ENCODE measurements at places on chromosomes 5 and 9.

- DNase-seq = no peak
These were observed 142.7 kb downstream of the FBXL17 start for GRCh38 chr5:108238936-108239887.

GRCh38 chr9:13513716-13514444 lies 234.4 kb upstream of the MPDZ start:
- DNase-seq = no peak

DNA sequence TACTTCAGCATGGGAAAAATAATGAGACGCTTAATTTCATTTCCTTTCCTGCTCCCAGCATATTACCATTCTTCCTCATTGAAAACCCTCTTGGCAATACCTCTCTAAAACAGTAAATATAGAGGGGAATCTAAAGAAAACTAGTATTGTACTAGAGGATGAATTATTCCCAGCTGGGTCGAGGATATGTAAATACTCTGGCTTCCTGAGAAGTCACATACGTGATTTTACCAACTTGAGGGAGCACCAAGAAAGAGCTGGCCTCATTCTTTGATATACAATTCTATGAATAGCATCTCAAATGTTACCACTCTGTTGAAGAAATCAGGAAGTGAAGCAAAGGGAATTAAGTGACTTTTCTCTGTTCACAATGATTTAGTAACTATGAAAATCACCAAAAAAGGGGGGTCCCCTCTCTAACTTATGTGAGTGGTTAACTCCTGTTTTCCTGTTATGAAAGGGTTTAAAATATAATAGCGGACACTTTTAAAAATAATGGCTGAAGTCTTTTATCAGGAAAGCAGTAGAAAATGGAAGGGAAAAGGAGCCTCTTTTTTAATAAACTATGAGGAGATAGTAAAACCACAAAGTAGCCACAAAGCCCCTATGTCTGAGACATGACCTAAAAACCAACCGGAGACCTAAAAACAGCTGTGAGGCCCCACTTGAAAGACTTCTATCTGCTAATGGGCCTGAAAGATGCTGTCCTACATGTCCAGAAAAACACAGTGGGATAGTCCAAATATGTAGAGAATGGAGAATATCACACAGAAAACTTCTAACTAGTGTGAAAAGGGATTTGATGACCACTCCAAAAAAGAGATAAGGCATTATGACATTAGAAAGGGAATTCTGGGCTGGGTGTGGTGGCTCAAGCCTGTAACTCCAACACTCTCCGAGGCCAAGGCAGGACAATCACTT lies 42.6 kb downstream of the LPAR1 start:
- no peak for DNase-seq

DNA sequence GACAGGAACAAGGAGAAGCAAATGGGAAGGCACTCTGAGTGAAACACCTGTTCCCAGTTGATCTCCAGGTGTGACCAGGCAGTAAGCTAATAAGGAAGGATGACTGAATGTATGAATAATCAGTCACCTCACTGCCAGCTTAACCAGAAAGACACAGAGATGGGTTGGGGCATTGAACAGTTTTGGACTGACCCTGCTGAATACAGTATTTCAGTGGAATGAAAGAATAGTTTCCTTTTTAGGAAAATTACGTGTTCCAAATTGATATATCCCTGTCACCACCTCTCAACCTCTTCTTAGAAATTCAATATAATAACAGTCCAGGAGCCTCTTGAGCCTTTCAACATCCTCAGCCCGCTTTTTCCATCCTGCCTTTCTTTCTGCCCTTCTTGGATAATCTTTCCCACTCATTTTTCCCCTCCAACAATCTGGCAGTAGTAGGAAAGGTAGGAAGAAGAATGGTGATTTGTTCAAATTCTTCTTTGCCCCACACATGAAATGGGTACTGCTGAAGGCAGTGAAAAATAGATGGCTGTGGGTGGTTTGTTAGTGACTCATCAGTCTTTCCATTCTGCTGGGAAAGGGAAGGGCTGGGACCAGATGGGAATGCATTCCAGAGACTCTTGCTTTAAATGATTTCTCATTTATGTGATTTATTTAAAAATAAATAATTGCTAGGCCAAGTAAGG lies 117.9 kb downstream of the ZSWIM6 start:
- no peak for DNase-seq

- DNase-seq = no peak
These were observed 279.7 kb downstream of the GADD45G start for GRCh38 chr9:89884356-89885083.

GRCh38 chr9:71743882-71744281 lies 24.4 kb downstream of the CEMIP2 start:
- no peak for DNase-seq

DNA sequence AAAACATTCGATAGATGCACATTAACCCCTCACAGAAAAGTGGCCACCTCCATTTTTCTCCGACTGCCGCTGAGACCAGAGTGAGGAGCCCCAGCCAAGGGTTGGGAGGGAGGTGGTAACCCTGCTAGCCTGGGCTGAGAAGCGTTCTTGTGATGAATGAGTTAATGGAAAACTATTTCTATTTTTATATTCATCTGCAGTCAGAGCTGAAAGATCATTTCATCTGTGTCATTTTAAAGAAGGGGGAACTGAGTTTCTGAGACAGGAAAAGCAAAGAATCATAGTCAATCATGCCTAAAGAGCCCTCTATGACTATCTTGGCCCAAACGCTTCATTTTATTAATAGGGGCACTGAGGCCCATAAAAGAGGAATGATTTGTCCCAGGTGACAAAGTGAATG lies 229.5 kb downstream of the PAPPA start:
- no peak for DNase-seq

GRCh38 chr5:127766676-127767335 lies 63.6 kb downstream of the CCDC192 start:
- DNase-seq = no peak

DNA sequence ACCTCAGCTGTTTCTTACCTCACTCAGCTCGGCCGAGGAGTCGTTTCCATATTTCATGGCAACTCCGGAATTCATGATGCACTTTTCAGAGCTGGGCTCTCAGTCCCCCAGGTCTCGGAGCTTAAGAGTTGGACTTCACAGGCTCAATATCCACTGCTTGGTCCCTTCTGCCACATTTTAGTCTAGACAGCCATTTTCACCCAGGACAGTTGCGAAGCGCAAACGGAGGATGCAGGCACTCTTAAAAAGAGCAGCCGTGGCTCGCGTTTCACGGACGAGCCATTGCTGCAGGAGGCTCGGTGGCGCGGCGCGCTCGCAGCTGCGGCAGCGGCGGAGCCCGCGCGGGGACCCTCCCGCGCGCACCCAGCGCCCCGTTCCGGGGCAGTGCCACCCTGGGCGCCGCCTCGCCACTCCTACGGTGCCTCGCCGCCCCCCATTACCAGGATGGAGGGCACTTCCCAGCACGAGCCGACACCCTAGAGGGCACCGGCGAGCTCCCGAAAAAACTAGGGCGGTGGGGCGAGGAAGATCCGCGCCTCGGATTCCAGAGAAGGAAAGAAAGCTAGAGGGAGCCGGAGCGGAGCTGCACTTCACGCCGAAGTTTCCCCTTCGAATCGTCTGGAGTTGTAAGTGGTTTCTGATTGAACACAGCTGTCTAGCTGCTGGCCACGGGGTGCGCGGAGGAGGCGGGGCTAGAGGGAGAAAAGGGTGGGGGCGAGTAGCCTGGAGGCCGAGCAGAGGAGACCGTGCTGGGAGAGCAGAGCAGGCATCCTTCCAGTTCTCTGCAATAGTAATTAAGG lies 140.3 kb downstream of the TSSK1B start:
- DNase-seq = peak; percentile 45

DNA sequence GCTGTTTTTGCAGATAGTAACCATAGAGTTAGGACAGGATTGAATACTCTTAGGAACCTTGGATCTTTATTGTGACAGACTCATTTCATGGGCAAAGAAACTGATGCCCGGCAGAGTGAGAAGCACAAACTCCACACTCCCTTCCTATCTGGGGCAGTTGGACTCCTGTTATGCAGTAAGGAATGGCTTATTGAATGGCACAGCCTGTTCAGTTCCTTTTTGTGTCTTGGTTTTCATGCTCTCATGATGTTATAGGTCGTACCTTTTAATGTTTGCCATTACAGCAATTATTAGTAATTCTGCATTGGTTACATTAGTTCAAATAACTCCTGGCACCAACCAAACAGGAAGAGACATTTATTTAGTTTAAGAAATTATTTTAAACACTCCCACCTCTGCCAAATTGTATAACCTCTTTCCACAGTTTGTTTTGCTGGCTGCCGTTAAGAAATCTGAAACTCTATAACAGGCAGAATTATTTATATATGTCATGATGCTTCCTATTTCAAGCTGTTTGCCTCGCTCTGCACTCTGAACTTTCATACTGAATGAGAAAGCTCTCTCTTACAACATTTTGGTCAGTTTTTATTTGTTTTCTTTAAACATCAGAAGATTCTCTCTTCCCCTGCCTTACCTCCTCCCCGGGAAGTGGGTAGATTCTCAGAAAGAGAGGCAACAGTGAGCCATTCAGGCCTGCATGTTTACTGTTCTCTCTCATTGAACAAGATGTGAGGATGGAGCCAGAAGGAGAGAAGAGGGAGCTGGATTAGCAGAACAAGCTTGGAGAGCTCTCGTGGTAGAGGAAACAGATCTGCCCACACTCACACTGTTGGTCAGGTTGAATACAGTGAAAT lies 144.4 kb downstream of the ARHGEF28 start:
- DNase-seq = no peak

- no peak for DNase-seq
These were observed 148.5 kb upstream of the PUM3 start for GRCh38 chr9:2992427-2992826.

All from stimulated activated CD4-positive, alpha-beta T cell treated with anti-CD3 and anti-CD28 coated beads, TNF-alpha, amount 100 ng/mL, for 1 hour (primary cell).